ENCODE measurements at places on chromosomes 13 and 19.

DNA sequence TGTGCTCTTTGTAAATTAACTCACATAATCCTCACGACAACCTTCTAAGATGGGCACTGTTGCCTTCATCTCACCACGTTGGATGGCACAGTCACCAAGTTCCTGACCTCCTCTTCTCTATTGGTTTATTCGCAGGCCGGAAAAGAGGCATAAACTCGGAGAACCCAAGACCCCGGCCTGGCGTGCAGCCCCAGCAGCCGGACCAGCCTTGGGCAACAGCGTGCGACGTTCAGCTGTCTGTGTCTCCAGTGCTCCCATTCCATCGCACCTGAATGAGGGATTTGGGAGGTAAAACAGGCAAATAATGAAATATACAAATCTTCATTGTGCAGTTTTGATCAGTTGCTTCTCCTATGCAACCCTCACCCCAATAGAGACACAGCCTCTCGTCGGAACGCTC is 34.5 kb upstream of the GAS6 start:
- no peak for DNase-seq

GRCh38 chr19:50693064-50693975 is 26.3 kb downstream of the SHANK1 start:
- no peak for DNase-seq

DNA sequence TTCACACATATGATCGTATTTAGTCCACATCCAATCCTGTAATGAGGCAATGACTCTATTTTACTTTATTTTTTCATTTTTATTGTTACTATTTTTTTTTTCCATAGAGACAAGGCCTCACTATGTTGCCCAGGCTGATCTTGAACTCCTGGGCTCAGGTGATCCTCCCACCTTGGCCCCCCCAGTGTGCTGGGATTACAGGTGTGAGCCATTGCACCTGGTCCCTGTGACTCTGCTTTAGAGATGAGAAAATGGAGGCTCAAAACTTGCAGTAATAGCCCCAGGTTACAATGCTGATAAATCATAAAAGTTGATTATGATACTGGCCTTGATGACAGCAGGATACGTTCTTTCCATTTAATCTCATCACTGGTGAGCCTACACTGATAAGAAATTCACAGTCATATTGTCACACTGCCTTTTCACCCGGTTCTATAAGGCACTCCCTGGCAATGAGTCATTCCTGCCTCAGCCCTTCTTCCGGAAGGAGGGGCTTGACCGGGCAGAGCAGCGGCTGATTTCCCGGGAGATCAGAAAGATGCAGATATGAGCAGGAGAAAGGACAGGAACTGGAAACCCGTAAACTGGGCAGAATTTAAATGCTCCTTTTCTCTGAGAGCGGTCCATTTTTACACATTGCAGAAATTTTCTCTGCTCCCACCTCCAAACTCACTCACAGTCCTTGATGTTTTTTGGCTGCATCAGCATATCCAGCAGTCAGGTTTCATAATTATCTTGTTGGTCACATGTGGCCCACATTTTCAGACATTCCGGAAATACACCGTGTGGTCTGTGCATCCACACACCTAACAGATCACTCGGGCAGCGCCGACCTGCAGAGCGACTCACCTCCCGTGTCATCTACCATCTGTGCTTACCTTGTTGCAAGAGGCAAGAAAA is 616.4 kb downstream of the EFNB2 start:
- no peak for DNase-seq

DNA sequence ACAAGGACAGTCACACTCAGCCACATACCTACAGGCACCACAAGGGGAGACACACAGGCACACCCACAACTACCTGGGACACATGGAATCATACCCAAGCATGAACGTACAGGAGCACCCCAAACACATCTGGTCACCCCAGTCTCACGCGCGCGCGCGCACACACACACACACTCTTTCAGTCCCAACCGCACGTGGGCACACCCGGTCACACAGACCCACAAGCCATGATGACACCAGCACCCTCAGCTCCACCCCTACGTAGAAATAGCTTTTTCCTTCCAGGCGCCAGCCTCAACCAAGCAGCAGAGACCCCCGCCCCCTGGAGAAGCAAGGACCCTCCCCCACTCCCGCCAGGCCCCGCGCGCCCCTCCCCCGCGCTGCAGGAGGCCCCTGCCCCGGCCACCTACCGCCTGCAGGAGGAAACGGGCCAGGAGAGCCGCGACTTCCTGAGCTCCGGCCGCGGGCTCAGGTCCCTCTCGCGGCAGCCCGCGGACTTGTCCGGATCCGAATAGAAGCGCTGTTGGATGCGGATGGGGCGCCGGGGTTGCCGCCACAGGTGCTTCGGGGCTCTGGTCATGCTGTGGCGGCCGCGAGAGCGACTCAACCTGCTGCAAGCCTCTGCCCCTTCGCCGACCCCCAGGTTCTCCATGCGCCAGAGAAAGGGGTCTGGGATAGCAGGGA is 6.4 kb upstream of the PDE4C start:
- no peak for DNase-seq

DNA sequence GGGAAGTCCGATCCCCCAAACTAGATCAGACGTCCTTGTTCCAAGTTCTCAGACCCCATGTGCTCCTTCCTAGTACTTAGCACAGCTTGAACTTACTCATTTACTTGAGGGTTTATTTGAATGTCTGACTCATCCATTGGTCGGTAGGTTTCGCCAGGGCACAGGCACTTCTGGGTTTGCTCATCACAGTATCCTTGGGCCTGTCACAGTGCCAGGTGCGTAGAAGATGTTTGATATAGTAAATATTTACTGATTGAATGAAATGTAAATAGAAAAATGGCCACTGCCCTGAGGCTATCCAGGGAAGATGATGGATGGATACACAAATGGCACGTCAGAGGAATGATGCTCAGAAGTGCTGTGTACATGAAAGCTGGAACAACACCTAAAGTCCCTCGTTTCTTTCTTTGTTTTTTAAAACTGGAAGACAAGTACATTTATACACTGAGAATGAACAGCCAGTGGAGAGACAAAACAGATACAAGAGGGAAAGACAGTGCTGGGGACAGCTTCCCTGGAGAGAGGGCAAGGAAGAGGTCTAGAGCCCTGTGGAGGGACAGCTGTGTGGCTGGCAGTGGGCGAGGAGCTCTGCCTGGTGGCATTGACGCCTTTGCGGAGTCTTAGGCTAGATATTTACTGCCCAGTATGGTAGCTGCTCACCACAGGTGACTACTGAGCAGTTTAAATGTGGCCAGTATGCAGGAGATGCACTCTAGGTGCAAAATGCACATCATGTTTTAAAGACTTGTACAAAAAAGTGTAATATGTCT is 31.2 kb upstream of the KL start:
- DNase-seq, result no peak

DNA sequence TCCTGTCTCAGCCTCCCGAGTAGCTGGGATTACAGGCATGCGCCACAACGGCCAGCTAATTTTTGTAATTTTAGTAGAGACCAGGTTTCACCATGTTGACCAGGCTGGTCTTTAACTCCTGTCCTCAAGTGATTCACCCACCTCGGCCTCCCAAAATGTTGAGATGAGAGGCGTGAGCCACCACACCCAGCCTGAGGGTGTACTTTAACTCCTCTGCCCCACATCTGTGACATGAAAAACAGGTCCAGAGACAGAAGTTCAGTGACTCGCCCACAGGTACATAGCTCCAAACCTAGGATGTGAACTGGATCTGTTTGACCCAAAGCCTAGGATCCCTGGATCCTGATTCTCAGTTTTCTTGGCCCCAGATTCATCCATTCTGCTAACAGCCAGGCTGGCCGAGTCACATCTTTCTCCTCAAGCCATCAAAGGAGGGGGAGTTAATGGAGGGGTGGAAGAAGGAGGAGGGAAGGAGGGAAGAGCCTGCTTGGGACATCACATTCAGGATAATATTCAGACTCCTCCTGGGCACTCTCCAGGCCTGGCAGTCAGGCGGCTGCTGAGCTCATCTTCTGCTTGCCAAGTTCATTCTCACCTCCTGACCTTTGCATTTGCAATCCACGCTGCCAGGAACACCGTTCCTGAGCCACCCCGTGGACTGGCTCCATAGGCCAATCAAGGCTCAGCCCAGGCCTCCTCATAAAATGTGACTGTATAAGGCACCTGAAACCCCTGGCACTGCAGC is 3.1 kb downstream of the SPC24 start:
- DNase-seq, result no peak

GRCh38 chr13:113787694-113788093 is 28.7 kb downstream of the TMEM255B start:
- DNase-seq, result no peak

DNA sequence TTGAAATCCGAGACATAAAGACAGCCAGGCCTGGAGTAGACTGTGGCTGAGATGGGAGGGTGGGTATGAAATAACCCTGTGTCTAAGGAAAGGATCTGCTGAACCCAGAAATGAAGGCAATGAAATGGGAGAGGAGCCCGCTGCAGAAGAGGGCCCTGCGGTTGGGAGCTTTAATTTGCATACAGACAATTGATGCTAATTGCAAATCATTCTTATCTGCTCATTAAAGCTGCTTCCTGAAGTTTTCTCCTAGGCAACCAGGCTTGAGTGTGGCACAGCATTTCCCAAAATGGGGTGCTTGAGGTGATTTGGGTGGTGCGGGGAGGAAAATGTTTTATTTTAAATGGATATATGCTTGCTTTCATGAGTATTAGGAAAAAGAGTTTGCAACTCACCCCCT is 55.4 kb downstream of the DPF1 start:
- DNase-seq, result no peak

GRCh38 chr19:7860714-7861618 is 13.2 kb downstream of the PRR36 start:
- DNase-seq, result no peak

DNA sequence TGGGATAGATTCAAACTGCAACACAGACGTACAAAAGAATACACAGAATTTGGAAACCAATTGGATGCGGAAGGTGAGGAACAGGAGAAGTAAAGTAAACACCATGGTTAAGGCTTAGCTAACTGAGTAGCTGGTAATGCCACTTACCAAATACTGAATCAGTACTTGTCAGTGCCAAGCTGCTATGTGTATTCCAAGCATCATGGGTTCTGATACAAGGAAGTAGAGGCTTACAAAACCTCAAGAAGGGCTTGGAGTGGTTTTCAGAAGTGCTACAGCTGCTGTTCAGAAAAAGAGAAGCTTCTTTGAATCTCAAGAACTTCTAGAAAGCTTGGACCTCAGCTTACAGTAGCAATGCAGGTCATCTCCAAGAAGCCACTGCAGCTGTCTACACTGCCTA is 35.9 kb upstream of the DCT start:
- DNase-seq, result no peak

- no peak for DNase-seq
Measured at GRCh38 chr19:38013913-38014580, 107.0 kb downstream of the SIPA1L3 start.

All from activated CD8-positive, alpha-beta memory T cell treated with anti-CD3 and anti-CD28 coated beads for 48 hours (primary cell).